RPMI7951 (cell line): ENCODE measurements at places on chromosomes 2 and 18.

- DNase-seq = peak; percentile 39
These were observed 337.6 kb upstream of the FIGN start for GRCh38 chr2:164073101-164074074.

GRCh38 chr2:197322724-197323720 lies 12.4 kb upstream of the ANKRD44 start:
- no peak for DNase-seq

DNA sequence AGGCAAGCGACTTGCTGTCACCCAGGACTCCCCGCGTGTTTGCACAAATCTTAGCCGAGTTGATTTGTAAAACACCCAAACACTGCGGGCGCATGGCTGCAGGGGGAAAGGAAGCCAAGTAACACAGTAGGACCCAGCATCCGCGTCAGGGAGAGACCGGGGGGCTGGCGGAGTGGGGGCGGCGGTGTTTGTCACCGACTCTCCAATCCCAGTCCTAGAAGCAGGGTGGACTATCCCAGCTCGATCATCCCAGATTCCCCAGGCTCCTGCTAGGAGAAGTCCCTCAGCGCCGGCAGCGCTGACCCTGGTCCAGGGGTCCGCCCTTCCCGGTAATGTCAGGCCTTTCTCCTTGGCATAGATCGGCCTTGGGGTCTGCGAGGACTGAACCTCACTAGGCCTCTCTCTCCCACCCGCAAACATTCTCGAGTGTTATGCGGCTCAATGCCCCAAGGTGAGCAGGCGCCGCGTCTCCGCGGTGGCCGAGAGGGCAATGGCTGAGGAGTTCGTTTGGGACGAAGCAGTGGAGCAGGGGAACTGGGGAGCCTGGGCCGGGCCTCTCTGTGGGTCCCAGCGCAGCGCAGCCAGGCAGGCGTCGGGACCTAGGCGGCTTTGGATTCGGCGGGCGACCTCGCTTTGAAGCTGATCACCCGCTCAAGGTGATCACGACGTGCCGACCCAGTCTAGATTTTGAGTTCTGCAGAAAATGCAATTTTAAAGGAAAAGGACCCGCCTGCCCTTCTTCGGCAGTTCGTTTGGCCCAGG lies 1.5 kb upstream of the GDF7 start:
- DNase-seq = no peak

DNA sequence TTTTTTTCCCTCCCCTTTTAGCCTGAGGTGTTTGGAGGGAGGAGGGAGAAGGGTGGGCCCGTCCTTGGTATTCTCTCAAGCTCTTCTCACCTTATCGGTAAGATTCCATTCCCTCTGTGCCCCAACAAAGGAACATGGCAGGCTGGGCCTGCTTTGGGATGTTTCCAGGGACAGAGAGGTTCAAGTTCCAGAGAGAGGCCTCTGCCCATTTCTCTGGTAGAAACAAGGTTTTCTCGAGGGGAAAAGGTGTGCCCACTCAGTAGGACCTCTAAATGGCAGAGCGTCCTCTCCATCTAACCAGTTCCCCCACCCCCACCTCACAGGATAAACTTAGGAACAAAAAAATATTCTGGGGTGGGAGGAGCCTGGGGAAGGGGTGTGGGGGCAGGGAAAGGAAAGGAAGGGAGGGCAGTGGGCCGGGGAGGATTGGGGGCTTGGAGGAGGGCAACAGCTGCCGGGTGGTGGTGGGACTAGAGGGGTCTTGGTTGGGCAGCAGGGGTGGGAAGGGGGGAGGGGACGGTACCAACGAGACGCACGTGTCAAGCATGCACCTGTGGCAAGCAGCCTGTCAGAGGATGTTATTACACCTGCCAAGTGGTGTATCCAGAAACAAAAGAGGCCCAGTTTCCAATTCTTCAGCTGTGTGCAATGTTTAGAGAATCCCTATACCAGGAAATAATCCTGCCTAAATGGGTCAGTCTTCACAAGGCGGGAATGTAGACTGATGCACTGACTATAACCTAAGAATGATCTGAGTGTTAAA lies 2.1 kb downstream of the PCBP1 start:
- DNase-seq = peak; percentile 25

DNA sequence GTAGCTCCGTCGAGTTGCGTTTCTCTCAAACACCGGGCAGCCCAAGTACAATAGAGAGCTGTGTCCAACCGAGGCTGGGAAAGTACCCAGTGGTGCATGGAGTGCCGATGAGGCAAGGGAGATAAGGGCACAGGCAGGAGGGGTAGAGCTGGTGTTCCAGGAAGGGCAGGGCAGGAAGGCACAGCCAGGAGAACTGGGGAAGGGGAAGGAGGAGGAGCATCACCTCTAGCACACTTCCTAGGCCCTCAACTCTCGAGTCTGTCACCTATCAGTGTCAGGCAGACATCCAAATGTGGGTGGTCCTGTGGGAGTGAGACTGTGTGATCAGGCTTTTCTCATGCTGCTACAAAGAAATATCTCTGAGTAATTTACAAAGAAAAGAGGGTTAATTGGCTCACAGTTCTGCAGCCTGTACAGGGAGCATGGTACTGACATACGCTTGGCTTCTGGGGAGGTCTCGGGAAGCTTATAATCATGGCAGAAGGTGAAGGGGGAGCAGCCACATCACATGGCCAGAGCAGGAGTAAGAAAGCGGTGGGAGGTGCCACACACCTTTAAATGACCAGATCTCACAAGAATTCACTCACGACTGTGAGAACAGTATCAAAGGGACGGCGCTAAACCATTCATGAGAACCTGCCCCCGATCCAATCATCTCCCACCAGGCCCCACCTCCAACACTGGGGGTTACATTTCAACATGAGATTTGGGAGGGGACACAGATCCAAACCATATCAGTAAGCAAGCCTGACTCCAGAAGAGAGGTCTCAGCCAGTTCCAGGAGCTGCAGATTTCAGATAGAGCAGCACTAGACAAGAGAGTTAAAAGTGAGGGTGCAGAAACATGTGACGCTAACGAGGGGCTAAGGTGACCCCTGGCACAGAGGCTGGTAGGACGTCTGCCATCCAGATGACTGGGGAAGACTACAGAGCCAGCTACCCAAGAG lies 75.7 kb downstream of the MBOAT2 start:
- DNase-seq = no peak

DNA sequence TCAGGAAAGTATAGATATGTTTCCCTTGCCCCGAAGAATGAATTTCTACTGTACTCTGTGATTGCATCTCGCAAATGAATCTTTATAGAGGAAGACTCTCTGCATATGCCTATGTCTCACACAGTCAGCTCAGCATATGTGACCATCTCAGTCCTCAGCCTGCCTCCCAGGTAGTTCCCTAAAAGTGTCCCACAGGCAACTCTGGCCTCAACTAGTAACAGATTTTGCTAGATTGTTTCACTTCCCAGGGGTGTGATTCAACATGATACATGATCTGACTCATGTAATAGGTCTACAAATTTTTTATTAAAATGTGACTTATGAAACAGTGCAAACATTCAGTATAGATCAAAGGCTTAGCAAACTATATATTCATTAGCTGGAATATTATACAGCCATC lies 296.6 kb upstream of the CRIM1 start:
- no peak for DNase-seq

GRCh38 chr2:123953846-123954245 lies 71.2 kb upstream of the CNTNAP5 start:
- DNase-seq = peak; percentile 79

DNA sequence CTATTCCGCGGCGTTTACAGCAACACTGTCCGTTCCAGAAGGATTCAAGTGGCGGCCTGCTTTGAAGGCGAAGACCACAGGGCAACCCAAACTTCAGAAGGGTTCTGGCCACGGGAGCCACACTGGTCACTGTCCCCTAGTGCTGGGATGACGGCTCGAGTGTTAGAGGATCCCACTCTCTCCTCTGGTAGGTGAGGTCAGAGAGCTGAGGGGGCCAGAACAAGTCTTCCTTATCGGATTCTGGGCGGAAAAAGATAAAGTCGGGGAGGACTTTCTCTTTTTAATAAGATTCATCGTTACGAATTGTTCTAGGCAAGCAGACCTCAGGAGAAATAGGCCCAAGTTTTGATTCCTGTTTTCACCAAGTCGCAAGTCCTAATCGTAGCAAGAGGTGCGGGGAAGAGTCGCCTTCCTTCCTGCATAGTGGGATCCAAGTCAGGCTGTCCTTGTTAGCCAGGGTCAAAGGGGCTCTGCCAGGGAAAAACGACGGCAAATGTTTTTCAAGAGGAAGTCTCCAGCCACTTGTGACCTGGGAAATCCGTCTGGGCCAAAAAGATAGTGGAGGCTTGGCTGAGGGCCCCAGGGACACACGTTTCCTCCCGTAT lies 864 bp upstream of the MYL12A start:
- no peak for DNase-seq

DNA sequence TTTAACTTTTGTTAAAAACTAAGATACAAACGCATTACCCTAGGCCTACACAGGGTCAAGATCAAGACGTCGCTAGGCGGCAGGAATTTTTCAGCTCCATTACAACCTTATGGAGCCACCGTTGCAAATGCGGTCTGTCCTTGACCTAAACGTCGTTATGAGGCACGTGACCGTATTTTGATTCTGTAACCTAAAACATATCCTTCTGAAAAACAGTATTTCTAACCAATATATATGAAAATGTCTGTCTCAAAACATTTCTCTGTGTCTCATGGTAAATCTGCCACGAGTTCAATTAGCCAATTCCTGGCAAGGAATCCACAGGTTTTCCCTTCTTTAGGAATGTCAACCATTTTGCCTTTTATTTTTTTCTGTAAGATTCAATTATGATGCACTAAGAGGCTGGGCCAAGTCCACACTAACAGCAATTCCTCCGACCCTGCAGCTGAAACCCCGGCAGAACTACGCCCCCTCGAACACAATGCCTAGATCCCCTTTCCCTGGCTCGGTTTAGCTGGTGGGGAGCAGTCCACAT lies 1.7 kb downstream of the RTN4 start:
- peak; percentile 49 for DNase-seq

DNA sequence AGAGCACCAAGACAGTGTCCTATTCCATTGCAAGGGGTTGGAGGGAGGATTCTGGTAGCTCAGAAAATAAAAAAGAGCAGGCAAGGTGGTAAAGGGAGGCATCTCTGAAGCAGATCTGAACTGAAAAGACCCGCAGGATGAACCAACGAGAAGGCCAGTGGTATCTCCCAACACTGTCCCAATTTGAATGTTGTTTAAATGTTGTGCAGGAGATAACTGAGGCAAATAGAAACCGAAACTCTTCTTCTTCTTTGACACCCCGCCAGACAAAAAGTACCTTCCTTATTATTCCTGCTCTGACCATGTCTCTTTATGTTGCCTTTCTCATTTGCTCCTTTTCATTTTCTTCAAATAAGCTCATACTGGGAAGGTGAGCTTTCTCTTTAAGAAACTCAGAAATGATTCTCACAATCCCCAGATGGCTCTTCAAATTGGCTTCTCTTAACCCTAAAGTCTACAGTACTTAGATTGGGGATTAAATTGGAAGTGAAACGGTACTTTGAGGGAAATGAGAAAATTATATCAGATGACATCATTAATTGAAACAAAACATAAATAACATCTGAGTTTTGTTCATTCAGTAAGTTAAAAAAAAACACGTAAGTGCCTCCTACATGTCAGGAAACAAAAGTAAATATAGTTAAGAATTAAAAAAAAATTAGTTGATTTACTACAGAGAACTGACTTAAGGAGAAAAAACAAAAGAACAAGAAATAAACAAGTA lies 143.6 kb downstream of the WDPCP start:
- DNase-seq = no peak

DNA sequence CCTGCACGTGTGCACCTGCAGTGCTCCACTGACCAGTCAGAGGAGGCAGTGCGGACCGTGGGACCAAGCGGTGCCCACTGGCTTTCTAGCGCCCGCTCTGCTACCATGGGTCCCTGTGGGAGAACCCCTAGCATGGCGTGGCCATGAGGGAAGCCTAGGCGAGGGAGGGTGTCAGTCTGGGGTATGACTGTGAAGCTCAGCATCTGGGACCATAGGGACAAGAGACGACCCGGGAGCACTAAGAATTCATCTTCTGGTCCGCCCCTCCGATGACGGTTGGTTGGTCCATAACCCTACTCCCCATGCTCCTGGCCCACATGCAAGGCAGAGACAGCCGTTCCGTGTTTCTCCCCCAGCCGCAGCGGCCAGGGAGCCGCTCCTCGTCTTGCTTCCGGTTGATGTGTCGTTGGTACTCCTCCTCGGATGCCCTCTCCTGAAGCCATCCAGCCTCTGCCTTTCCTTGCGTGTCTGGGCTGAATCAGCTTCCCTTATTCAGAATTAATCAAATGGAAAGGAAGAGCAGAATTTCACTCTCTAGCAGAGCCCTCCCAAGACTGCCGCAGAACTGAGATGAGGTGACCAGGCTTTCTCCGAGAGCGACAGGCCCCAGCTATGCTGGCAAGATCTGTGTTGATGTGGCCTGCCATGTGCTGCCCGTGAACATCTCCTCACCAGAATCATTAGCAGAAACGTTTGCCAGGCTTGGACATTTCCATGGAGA lies 23.0 kb downstream of the COX7A2L start:
- no peak for DNase-seq

GRCh38 chr2:38387887-38388286 lies 10.8 kb upstream of the ATL2 start:
- DNase-seq = no peak

GRCh38 chr2:2291500-2292260 lies 39.4 kb downstream of the MYT1L start:
- DNase-seq = peak; percentile 10

- DNase-seq = no peak
These were observed 205.0 kb upstream of the ZNF521 start for GRCh38 chr18:25557011-25557410.

DNA sequence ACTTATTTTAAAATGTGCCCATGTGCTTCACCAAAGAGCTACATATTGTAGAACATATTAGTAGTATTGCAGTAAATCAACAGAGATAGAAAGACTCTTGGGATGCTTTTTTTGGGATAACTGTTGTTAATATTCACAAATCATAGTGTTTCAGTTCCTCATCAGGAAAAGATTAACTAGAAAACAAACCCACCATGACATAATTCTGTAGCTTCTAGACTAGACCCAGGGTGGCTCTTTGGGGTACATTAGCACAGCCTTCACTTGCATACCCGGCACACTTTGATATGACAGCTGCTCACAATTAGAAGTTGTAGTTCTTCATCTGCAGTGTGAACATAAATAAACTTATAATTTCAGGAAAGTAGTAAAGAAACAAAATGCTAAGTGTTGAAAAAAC lies 154.2 kb downstream of the ATP9B start:
- DNase-seq = no peak

- DNase-seq = peak; percentile 84
These were observed 392.4 kb downstream of the ALK start for GRCh38 chr2:29528891-29529520.

DNA sequence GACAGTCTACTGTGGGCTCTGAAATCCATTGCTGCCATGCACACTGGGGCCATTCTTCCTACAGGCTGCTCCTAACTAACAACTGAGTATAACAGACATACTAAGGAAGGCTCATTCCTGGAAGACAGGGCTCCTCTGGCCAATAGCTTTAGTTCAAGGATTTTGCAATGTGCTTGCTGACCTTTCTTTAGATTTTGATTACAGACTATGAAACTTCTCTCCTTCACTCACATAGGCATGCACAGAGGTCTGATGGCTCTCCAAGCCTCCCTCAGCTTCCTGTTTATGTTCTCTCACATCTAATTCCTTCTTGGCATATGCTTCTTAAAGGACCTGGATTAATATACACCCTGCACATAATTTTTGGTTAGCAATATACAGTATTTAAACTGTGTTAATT lies 34.4 kb upstream of the ROCK1 start:
- no peak for DNase-seq
